ENCODE measurements at places on chromosomes 11 and 22.

- no peak for DNase-seq
These were observed 49.2 kb upstream of the FAM181B start for GRCh38 chr11:82782825-82783374.

DNA sequence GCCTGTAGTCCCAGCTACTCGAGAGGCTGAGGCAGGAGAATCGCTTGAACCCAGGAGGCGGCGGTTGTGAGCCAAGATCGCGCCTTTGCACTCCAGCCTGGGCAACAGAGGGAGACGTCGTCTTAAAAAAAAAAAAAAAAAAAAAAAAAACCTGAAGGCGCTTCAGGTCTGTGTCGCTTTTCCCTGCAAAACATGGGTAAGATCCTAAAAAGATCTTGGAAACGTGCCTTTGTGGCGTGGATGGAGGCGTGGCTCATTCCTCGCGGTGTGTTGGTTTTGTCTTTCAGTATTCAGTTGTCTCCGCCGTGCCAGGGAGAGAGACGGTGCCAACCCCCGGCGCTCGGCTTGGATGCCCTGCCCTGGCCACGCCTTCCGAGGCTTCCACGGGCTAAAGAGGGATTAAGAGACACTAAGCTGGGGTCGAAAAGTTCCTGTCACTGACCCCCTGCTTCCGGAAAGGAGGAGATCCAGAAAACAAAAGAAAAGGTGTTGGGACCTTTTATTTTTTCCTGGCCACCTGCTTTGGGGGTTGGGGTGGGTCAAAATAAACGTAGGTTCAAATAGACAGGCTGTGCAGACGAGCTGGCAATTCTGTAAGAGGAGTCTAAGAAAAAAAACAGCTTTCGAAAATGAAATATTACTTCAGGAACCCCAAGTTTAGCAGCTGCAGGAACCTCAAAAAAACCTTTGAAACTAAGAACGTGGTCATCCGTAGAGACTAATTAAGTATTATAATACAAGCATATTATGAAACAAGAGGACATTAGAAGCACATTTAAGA is 1.1 kb upstream of the SLC35F2 start:
- DNase-seq, result no peak

DNA sequence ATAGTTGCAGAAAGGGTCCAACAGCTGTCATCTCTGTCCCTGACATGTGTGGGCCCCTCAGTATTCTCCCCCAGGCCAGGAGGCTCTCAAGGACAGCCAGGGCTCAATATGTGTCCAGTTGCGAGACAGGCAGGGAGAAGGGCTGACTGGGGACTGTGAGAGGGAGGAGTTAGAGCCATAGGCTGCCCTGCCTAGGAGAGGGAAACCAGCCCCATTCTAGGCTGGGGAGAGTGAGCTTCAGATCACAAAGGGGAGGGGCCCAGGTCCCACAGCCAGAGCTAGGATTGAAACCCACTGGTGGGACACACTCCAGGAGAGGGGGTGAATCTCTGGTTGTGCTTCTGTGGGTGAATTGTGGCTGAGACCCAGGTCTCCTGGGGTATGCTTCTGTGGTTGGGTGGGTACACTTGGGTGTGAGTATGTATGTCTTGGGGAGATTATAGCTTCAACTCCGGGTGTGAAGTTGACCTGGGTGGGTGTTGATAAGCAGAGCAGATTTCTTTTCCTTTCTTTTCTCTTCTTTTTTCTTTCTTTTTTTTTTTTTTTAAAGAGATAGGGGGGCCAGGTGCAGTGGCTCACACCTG is 2.1 kb upstream of the CARNS1 start:
- DNase-seq, result no peak

DNA sequence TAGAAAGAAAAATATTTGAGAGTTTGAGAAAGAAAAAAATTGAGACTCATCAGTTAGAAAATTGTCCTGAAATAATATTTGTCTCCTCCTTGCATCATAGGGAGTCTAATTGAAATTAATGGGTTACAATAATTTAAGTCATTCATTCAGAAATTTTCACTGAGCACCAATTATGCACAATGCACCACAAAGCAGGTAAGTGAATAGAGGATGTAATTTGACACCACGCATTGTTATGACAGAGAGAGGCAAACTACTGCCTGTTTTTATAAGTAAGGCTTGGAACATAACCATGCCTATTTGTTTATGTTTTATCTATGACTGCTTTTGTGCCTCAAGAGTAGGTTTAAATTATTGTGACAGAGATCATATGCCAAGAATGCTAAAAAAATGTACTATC is 537.9 kb upstream of the FAT3 start:
- DNase-seq, result no peak

DNA sequence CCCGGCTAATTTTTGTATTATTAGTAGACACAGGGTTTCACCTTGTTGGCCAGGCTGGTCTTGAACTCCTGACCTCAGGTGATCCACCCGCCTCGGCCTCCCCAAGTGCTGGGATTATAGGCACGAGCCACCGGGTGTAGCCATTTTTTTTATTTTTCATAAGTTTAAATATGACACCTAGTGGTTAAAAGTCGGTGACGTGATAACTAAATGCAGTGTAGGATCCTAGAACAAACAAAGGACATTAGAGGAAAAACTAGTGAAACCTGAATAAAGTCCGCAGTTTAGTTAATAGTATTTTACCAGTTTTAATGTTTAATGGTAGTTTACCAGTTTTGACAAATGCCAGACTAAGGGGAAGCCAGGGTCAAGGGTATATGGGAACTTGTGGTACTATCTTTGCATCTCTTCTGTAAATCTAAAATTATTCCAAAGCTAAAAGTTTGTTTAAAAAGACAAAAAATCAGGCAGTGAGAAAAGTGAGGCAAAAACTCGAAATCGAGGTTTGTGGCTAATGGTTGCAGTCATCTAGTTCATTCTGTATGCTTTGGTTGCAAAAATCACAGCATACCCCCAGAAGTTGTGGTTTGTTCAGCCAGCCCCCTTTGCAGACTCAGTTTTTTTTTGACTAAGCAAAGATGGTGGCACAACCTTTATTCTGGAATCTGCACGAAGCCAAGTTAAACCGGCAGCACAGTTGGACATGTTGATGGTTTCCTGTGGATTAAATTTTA is 29.6 kb downstream of the TOM1 start:
- DNase-seq, result no peak

- DNase-seq, result no peak
These were observed 2.0 kb downstream of the KCNE3 start for GRCh38 chr11:74465291-74465708.

GRCh38 chr11:83881428-83881827 is 595.3 kb upstream of the CCDC90B start:
- no peak for DNase-seq

DNA sequence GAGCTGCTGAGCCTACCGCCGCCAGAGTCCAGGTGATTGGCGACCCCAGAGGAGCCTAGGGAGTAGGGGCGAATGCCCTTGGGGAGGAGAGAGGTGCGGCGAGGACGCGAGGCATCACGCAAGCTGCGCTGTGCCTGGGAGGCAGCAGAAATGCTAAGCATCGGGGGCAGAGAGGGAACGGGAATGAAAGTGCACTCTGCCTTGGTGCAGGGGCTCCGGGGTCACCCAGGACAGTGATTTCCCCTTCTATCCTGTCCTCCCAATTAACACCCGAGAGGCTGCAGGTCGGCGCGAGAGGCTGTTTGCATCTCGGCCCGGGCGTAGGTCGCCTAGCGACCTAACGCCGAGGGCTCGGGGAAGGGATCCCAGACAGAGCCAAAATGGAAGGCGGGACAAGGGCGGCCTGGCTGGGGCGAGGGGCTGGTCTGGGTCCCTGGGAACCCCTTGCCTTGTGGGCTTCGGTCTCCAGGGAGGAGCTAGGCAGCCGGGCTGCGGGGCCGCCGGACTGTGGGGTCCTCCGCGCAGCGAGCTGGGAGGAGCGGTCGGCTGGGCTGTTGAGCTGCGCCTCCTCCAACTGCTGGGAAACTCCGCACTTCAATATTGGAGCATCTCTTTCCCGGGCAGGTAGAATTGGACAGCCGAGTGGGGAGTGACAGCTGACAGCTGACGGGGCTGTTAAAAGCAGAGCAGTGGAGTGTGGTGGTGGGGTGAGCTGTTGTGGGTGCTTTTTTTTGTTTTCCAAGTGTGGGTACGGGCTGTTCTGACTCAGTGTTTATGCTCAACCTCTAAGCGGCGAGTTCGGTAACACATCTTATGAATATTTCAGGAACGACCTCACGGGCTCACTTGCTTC is 657 bp downstream of the ELMOD1 start:
- no peak for DNase-seq

GRCh38 chr11:47507563-47508239 is 45.2 kb downstream of the CELF1 start:
- no peak for DNase-seq

GRCh38 chr11:75946531-75947530 is 131.8 kb downstream of the UVRAG start:
- DNase-seq, result peak; percentile 45

DNA sequence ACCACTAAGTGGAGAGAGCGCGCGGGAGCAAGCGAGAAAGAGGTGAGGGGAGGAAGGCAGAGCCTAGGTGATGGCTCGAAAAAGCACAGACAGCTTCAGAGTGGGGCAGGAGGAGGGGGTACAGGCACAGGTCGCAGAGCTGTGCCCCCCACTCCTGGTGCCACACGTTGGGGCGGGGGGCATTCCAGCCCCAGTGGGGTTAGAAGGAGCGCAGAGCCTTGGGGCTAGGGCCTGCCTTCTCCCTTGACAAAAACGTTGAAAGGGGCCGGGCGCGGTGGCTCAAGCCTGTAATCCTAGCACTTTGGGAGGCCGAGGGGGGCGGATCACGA is 41.6 kb upstream of the ISX start:
- no peak for DNase-seq

DNA sequence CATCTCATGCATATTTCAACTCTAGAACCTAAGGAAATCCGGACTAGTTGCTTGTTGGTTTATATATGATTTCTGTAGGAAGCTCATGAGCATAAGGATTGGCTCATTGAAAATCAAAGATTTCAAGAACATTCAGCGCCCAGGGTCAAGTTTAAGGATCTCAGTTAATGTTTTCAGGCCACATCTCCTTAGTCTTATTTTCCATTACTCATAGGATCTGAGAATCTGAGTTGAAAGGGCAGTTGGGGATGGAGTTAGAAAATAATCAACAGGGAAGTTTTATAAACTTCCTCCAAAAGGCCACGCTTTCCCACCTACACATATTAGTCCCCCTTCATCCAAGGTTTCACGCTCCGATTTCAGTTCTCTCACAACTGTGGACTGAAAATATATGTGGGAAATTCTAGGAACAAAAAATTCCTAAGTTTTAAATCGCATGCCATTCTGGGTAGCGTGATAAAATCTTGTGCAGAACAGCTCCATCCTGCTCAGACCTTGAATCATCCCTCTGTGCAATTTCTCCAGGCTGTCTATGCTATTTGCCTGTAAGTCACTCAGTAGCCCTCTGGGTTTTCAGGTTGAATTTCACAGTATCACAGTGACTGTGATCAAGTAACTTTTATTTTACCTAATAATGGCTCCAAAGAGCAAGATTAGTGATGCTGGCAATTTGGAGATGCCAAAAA is 160.2 kb downstream of the KIRREL3 start:
- no peak for DNase-seq

- no peak for DNase-seq
These were observed 14.8 kb downstream of the BRD1 start for GRCh38 chr22:49812838-49813237.

- DNase-seq, result no peak
These were observed 1.4 kb upstream of the STIM1 start for GRCh38 chr11:3853899-3854659.

DNA sequence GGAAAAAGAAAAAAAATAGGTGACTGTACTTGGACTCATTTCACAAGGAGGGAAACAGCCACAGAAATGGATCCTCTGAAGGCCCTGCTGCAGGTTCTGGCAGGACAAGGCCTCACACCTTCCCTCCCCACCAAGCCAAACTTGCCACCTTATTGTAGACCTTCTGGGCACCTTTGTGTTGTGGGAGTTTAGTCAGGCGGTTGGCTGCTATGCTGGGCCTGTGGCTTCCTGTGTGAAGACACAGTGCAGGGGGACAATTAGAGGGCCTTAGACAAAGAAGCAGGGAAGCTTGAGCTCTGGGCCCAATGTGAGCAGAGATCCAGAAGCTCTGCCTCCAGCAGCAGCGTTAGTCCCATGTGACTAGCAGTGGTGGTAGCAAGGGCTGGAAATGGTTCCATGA is 4.2 kb downstream of the RAB1B start:
- DNase-seq, result no peak

- DNase-seq, result no peak
These were observed 68.6 kb downstream of the LRP5 start for GRCh38 chr11:68380786-68381622.

DNA sequence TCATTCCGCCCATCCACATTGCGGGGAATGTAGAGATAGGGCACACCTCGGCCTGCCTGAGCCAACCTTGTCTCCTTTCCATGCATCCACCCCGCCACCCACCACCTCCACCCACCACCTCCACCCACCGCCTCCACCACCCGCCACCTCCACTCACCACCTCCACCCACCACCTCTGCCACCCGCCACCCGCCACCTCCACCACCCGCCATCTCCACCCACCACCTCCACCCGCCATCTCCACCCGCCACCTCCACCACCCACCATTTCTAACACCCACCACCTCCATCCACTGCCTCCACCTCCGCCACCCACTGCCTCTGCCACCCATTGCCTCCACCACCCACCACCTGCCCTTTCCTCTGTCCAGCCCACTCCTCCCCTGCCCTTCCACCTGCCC is 78.4 kb downstream of the IGLL1 start:
- DNase-seq, result no peak

DNA sequence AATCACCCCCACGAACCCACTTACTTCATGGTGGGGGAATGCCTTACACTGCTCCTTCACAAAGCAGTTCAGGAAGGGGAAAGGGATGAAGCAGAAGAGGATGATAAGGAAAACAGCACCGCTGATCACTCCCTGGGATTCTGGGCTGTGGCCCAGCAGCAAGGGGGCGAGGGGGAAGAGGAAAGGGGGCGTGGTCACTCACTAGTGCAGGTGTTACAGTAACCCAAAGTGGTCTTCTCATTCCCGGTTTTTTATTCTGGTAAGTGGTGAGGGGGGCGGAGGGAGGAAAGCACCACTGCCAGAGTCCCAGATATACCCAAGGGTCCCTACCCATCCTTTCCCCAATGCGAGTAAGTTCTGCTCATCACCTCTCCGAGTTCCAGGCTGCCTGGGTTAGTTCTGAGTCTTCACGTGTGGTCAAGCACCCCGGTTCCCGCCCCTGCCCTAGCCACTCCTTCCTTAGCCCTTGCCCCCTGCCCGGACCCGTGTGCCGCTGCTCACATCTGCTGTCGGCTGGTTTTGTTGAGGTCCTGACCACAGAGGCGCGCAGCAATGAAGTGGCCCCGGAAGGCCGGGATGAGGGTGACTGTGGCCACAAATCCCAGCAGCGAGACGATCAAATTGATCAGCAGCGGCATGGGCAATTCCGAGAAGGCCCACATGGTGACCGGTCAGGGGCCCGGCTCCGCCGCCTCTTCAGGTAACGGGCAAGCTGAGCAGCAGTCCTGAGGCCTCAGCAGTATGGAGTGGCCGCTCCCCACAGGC is 477 bp downstream of the DPAGT1 start:
- DNase-seq, result no peak
